Activated CD4-positive, alpha-beta T cell treated with anti-CD3 and anti-CD28 coated beads, Interleukin-10, Interleukin-2, amounts not matched to agents 100 ng/mL and 50 ng/mL, durations not matched to agents 16 hours and 8 hours (primary cell): ENCODE measurements at places on chromosomes 1 and 21.

DNA sequence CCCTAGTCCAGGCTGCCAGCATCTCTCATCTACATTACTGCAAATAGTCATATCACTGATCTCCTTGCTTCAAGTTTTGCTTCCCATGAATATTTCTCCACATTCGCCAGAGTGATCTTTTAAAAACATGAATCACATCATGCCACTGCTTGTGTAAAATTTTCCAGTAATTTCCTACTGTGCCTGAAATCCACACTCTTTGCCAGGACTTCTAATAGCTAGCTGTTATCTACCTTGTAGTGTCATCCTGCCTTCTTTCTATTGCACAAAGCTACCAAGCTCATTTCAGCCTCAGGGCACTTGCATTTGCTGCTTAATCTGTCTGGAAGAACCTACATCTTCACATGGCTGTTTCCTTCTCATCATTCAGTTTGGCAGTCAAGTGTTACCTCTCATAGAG, 33.9 kb upstream of the ZNF362 start:
- DNase-seq: no peak

GRCh38 chr1:61447968-61448430, 276.9 kb downstream of the TM2D1 start:
- no peak for DNase-seq

- DNase-seq: no peak
These were observed 5.3 kb downstream of the DAP3 start for GRCh38 chr1:155694167-155694566.

DNA sequence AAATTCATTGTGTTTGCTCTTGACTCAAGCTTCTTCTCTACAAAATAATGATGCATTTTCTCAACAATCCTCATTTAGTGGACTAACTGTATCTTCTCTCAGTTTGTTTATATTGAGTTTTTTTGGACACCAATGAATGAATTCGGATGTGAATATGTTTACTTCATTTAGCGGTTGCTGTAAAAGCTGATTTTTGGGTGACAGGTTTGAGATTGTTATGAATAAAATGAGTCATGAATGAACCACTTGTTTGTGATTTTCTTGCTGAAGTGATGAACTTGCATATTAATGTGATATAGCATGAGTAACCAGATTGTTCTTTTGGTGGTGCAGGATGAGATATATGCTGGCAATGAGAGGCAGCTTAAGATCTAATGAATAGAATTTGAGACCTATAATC, 3.1 kb downstream of the DNM3 start:
- DNase-seq: no peak

- no peak for DNase-seq
These were observed 45.6 kb upstream of the CLIC4 start for GRCh38 chr1:24699628-24700027.

DNA sequence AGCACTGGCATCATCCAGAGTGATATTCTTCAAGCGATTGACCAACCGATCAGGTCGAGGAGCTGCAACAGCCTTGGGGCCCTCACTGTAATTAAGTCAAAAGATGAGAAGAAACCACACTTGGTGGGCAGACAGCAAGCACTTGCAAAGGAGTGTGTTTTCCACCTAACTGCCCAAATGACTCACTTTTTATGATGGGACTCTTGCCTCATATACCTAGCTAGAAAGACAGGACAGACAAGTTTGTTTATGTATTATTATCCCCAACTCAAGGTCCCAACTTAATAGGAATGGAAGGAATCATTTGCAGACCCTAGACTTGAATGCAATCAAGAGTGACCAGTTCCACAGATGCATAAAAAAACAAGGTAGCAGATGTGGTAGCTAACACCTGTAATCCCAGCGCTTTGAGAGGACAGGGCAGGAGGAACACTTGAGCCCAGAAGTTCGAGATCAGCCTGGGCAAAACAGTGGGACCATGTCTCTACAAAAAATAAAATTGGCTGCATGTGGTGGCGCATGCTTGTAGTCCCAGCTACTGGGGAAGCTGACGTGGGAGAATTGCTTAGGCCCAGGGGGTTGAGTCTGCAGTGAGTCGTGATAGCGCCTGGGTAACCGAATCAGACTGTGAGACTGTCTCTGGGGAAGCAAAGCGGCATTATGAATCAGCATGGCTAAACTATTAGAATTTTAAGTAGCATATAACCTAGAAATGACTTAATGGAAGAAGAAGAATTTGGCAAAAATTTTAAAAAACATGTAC, 2.3 kb upstream of the NRAS start:
- peak; percentile 37 for DNase-seq

- DNase-seq: no peak
These were observed 82.8 kb downstream of the TRABD2B start for GRCh38 chr1:47914218-47914938.

DNA sequence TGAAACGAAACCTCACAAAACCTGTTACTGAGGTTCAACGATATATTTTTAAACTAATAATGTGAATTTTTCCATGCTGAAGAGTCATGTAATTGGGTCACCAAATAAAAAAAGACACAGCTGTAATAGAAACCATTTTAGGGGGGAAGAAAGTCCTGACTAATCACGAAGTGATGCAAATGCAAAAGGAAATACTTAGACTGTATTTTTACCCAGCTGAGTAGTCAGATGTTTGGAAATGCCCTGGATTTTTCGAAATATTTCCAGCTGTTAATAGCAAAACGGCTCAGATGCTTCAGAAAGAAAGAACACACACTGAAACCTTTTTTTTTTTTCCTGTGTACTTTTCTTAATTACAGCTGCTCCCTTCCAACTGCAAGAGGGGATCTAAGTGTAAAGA, 210.3 kb downstream of the SETD4 start:
- no peak for DNase-seq

GRCh38 chr1:56376188-56376984, 203.0 kb downstream of the PLPP3 start:
- DNase-seq: no peak

DNA sequence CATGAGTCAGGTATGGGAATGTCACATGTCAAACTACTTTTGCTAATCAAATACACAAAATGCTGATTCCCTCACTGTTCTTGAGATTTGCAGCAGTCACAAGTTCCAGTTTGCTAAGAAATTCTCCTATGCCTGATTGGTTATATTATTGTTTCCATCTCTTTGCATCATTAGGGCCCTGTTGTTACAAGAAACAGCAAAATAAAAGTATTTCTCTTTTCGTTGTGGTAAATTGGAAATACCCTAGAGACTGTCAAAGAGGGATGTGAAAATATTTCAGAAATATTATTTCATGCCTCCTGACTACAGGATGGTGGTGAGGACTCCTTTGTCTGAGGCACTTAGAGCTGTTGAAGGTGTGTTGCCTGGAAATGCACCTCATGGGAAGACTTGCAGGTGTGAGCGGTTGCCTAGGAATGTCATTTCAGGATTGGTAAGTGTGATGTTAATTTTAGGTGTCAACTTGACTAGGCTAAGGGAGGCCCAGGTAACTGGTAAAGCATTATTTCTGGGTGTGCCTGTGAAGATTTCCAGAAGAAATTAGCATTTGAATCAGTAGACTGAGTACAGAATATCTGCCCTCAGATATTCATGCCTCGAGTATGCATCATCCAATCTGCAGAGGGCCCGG, 117.4 kb downstream of the ROR1 start:
- DNase-seq: no peak

DNA sequence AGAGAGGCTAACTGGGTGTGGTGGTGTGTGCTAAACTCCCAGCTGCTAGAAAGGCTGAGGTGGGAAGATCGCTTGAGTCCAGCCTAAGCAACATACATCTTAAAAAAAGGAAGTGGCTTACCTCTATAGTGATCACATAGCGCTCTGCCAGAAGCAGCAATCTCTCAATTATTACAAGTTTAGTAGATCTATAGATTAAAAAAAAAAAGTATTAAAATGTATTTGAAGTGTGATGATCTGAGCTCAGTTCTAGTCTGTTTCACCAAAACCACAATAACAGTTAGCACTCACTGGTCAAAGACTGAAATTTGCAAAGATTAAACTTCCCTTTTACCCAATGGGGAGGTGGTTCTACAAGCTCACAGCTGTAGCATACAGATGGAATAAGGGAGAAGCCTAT, 76.3 kb downstream of the USP24 start:
- no peak for DNase-seq

DNA sequence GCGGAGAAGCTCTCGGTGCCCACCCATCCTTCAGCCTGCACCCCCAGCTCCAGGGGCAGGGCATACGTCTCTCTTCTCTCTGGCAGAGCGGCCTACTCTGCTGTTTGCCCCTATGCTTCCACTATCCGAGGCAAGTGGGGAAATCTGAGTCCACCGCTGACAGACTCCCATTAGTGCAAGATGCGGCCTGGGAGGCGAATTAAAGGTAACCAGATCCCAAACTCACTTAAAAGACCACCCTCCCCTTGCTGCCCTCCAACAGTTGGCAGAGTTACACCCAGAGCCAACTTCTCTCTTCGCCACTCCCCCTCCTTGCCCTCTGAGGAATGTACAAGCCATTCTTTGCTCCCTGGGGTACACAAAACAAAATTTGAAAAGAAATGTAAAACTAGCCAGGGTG, 6.4 kb downstream of the FOXD3 start:
- DNase-seq: no peak

- DNase-seq: no peak
These were observed 3.0 kb downstream of the IER5 start for GRCh38 chr1:181091309-181092040.

DNA sequence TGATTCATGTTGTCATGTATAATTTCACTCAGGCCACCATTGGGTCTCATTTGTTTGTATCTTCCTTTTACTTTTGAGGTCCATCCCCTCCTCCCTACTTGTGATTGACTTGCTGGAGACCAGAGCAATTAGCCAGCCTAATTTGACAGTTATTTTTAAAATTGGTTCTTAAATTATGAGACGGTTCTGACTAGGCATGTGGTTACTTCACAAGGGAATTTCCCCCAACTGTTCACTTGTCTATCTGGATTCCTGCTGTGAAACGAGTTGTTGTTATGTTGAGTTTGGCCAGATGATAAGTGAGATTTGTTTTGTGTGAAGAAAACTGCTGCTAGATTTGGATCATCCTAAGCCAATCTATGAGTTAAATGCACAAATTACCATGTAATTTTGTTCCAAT, 359.1 kb downstream of the BARHL2 start:
- peak; percentile 10 for DNase-seq
